Activated CD4-positive, alpha-beta memory T cell treated with anti-CD3 and anti-CD28 coated beads, Interleukin-2, amount 10 ng/mL, durations not matched to agents 7 days and 5 days (primary cell): ENCODE measurements at places on chromosomes 6 and 20. TPM values are rescaled to one million over a fixed set of nuclear protein-coding genes. Genes with fewer than 3 reads are reported as not detected.

- no peaks in the 10 kb centered on the region for H3K27me3 ChIP-seq
- H3K27ac ChIP-seq: no peak overlapping the region
- H3K4me3 ChIP-seq: no peak overlapping the region
- H3K36me3 ChIP-seq: no peaks in the 10 kb centered on the region
- no peak for DNase-seq
These were observed 23.8 kb downstream of the CYB5R4 start for GRCh38 chr6:83883240-83883639.

- peak; percentile 3 for DNase-seq
- H3K4me3 ChIP-seq: no peak overlapping the region
- H3K4me1 ChIP-seq: peaks cover 78% of the 10 kb centered on the region
- H3K36me3 ChIP-seq: peaks cover 78% of the 10 kb centered on the region
- H3K27ac ChIP-seq: no peak overlapping the region
These were observed 13.2 kb downstream of the ZNF831 start for GRCh38 chr20:59176812-59177211.

- no peak for DNase-seq
- no peaks in the 10 kb centered on the region for H3K4me1 ChIP-seq
- no peaks in the 10 kb centered on the region for H3K36me3 ChIP-seq
- H3K4me3 ChIP-seq: no peak overlapping the region
These were observed 226.2 kb downstream of the ERMARD start for GRCh38 chr6:169977434-169978265.

OXT gene
- not detected for total RNA-seq

RFX6 gene
- not detected for total RNA-seq

BANF2 gene
- not detected for total RNA-seq

PDE7B gene
- total RNA-seq: 0.95 TPM

LKAAEAR1 gene
- total RNA-seq: not detected
